Activated CD4-positive, alpha-beta memory T cell treated with anti-CD3 and anti-CD28 coated beads, Interleukin-2, amount 10 ng/mL, durations not matched to agents 7 days and 5 days (primary cell): ENCODE measurements at places on chromosomes 7 and 10. TPM values are rescaled to one million over a fixed set of nuclear protein-coding genes. Genes with fewer than 3 reads are reported as not detected.

KCP gene
- total RNA-seq: 0.20 TPM

SKIDA1 gene
- total RNA-seq: 0.38 TPM

ECD gene
- total RNA-seq: 28.5 TPM

DNA sequence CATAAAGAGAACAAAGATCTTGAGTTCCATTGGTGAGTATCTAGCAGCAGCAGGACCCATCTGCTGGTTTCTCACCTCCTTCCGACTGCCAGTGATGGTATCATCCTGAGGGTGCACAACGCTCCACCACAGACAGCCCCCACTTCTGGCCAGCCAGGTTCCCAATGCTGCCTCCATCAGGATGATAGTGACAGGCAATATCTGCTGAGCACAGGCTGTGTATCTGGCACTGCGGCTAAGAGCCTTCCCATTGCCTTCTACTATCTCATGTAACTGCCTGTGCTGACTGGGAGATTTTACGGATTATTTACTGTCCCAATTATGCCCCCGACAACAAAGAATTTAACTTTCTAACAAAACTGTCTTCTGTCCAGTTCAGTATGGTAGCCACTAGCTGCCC, 352.4 kb upstream of the AOAH start:
- peaks cover 3% of the 10 kb centered on the region for H3K4me1 ChIP-seq
- no peak overlapping the region for H3K4me3 ChIP-seq
- H3K27ac ChIP-seq: no peak overlapping the region
- peaks cover 42% of the 10 kb centered on the region for H3K36me3 ChIP-seq

GRCh38 chr10:95480102-95480900, 80.9 kb downstream of the SORBS1 start:
- H3K36me3 ChIP-seq: no peaks in the 10 kb centered on the region
- no peak overlapping the region for H3K4me3 ChIP-seq
- no peak for DNase-seq
- H3K27me3 ChIP-seq: no peaks in the 10 kb centered on the region
